ENCODE measurements at places on chromosomes 12 and 14. TPM values are rescaled to one million over a fixed set of nuclear protein-coding genes. Genes with fewer than 3 reads are reported as not detected.

- H3K36me3 ChIP-seq: peaks cover 4% of the 10 kb centered on the region
- H3K4me3 ChIP-seq: no peak overlapping the region
- no peaks in the 10 kb centered on the region for H3K4me1 ChIP-seq
- no peaks in the 10 kb centered on the region for H3K27me3 ChIP-seq
- no peak for DNase-seq
Observed at GRCh38 chr14:100234511-100234910, 4.4 kb upstream of the YY1 start.

GRCh38 chr12:23585156-23585781 lies 364.2 kb downstream of the SOX5 start:
- no peaks in the 10 kb centered on the region for H3K36me3 ChIP-seq
- H3K4me3 ChIP-seq: no peak overlapping the region
- no peak overlapping the region for H3K27ac ChIP-seq
- H3K27me3 ChIP-seq: no peaks in the 10 kb centered on the region
- no peak for DNase-seq

NANOG gene
- not detected for total RNA-seq

GLI1 gene
- 2.8 TPM for total RNA-seq

- no peaks in the 10 kb centered on the region for H3K4me1 ChIP-seq
- H3K27ac ChIP-seq: peak overlapping the region; percentile 57
- H3K27me3 ChIP-seq: no peaks in the 10 kb centered on the region
- H3K4me3 ChIP-seq: peak overlapping the region; percentile 45
- no peak for DNase-seq
Observed at GRCh38 chr12:124289634-124290600, 5.0 kb upstream of the RFLNA start.

- no peaks in the 10 kb centered on the region for H3K27me3 ChIP-seq
- no peaks in the 10 kb centered on the region for H3K36me3 ChIP-seq
- H3K4me1 ChIP-seq: peaks cover 3% of the 10 kb centered on the region
- DNase-seq: no peak
- H3K27ac ChIP-seq: no peak overlapping the region
- no peak overlapping the region for H3K4me3 ChIP-seq
Observed at GRCh38 chr12:24945039-24945438, 3.9 kb downstream of the BCAT1 start.

DNA sequence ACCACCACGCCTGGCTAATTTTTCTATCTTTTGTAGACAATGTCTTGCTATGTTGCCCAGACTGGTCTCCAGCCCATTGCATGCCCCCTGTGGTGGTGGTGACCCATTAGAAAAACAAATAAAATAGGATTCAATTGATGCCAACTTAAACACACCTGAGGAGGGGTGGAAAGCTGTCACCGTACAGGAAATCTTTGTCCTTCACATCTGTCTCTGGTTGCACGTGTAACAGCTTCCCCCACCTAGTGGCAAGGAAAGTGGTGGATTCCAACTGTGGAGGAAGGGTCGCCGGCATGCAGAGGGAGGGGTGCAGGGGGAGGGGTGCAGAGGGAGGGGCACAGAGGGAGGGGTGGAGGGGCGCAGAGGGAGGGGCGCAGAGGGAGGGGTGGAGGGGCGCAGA lies 26.1 kb upstream of the GPR68 start:
- H3K27me3 ChIP-seq: no peaks in the 10 kb centered on the region
- no peaks in the 10 kb centered on the region for H3K36me3 ChIP-seq
- H3K27ac ChIP-seq: no peak overlapping the region
- no peak for DNase-seq
- no peaks in the 10 kb centered on the region for H3K4me1 ChIP-seq
- no peak overlapping the region for H3K4me3 ChIP-seq

DNA sequence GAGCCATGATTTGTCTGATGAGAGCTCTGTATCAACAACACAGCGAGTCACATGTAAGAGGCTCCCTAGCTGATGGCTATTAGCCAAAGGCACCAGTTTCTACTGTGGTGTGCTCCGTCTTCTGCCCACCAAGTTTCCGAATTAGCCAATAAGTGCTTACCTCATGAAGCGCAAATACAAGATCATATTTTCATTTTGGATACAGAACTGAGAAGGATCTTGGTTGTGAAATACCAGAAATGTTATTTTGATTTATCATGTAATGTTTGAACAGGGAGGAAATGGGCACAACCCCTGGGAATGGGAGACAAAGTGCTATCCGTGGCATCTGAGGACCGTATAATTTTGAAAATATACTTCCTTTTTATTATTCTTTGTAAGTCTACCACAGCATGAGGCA lies 234.3 kb downstream of the DACT1 start:
- no peak for DNase-seq
- no peaks in the 10 kb centered on the region for H3K27me3 ChIP-seq
- no peak overlapping the region for H3K4me3 ChIP-seq
- no peaks in the 10 kb centered on the region for H3K4me1 ChIP-seq

RFLNA gene
- total RNA-seq: not detected

IRAK3 gene
- total RNA-seq: 35.9 TPM

AICDA gene
- not detected for total RNA-seq

DNA sequence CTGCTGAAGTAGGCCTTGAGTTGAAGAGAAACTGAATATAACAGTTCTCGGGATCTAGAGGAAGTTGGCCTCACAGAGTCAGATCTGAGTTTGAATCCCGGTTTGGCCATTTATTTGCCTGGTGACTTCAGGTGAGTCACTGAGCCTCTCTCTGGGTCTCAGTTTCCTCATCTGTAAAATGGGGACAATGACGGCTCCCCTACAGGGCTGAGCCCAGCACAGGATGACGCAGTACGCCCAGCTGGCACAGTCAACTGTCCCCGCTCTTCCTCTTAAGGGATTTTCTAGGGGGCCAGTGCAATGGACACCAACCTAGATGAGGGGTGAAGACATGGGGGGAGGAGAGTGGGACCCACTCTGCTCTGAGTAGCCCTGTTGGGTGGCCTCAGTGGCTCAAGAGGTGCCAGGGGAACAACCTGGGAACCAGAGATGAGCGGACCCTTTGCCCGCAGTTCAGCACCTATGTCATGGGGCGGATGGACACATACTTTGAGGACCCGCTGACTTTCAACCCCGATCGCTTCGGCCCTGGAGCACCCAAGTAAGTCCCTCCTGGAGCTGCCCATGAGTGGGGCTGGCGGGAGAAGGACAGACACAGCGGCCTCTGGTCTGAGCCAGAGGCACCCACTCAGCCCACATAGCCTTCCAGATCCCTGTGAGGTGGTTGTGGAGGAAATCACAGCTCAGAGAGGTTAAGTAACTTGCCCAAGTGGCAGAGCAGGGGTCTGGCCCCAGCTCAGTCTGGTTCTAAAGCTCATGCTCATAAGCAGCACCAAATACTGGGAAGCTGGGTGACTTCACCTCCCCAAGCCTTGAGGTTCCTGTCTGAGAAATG lies 41.1 kb downstream of the CYP46A1 start:
- no peak overlapping the region for H3K4me3 ChIP-seq
- H3K27me3 ChIP-seq: no peaks in the 10 kb centered on the region
- no peak overlapping the region for H3K27ac ChIP-seq
- no peaks in the 10 kb centered on the region for H3K36me3 ChIP-seq

DNA sequence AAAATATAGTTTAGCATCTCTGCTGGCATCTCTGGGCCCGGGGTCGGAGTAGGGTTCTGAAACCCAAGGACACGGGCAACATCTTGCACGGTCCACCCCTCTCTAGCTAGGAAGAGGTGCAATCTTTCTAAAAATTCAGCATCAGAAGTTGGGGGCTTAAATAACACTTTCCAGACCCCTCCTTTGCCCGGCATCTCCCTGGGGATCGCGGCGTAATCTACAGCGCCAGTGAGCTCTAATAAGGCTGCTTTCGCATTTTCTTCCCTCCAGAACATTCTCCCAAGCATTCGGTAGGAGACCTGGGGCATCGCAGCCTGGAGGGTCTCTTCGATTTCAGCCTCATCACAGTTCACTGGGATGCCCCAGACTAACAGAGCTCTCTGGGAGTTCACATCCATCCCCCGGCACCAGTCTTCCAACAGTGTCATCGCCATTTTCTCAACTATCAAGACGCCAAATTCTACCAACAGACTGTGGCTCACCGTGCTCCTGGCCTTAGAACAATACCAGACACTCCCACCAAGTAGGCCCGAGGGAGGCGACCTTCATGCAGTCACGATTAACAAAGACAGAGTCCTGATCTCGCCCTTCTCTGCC lies 880 bp downstream of the PNMA1 start:
- no peaks in the 10 kb centered on the region for H3K27me3 ChIP-seq
- peak overlapping the region; percentile 94 for H3K27ac ChIP-seq
- H3K36me3 ChIP-seq: peaks cover 10% of the 10 kb centered on the region
- peaks cover 15% of the 10 kb centered on the region for H3K4me1 ChIP-seq

DNA sequence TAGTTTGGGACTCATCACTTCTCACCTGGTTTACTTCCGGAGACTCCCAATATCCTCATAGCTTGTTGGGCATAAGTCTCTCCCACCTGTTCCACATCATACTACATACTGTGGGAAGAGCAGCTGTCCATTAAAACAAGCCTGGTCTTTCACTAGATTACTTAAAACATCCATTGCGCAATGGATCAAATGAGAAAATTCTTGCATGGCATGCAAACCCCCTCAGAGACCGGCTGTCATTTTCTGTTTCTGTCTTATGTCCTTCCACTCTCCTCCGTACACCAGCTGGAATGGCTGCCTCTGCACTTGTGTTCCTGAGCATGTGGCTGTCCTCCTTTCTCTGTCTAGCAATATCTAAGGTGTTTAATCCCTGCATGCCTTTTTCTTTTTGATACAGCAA lies 265.6 kb downstream of the TMEM117 start:
- H3K4me1 ChIP-seq: no peaks in the 10 kb centered on the region
- H3K4me3 ChIP-seq: no peak overlapping the region
- DNase-seq: no peak
- H3K27me3 ChIP-seq: no peaks in the 10 kb centered on the region
- H3K27ac ChIP-seq: no peak overlapping the region

- no peaks in the 10 kb centered on the region for H3K4me1 ChIP-seq
- no peak for DNase-seq
- H3K36me3 ChIP-seq: no peaks in the 10 kb centered on the region
- H3K27ac ChIP-seq: no peak overlapping the region
Observed at GRCh38 chr14:61388173-61388975, 67.0 kb downstream of the PRKCH start.

PRKD1 gene
- total RNA-seq: 34.6 TPM

OSBPL8 gene
- total RNA-seq: 18.6 TPM

TBX5 gene
- not detected for total RNA-seq

CD69 gene
- 1.3 TPM for total RNA-seq
